ENCODE measurements at places on chromosomes 11 and 22. TPM values are rescaled to one million over a fixed set of nuclear protein-coding genes. Genes with fewer than 3 reads are reported as not detected.

MTNR1B gene
- not detected for total RNA-seq

ARL2 gene
- total RNA-seq: 104 TPM

MAPK1 gene
- total RNA-seq: 124 TPM

RFPL2 gene
- not detected for total RNA-seq

BIK gene
- total RNA-seq: 0.33 TPM

OR52D1 gene
- total RNA-seq: not detected

NXPE2 gene
- total RNA-seq: not detected

TSSK2 gene
- total RNA-seq: not detected

B4GALNT4 gene
- 1.6 TPM for total RNA-seq

GGTLC2 gene
- not detected for total RNA-seq

C11orf52 gene
- total RNA-seq: 2.4 TPM

GRM5 gene
- not detected for total RNA-seq

SMC1B gene
- total RNA-seq: not detected

MRGPRX3 gene
- not detected for total RNA-seq

C11orf86 gene
- not detected for total RNA-seq

OR52E8 gene
- not detected for total RNA-seq

CNIH2 gene
- not detected for total RNA-seq

RCOR2 gene
- 3.3 TPM for total RNA-seq

Data from heart right ventricle (tissue), 16 donors.